GM04504 (cell line): ENCODE measurements at places on chromosomes 3 and 15.

DNA sequence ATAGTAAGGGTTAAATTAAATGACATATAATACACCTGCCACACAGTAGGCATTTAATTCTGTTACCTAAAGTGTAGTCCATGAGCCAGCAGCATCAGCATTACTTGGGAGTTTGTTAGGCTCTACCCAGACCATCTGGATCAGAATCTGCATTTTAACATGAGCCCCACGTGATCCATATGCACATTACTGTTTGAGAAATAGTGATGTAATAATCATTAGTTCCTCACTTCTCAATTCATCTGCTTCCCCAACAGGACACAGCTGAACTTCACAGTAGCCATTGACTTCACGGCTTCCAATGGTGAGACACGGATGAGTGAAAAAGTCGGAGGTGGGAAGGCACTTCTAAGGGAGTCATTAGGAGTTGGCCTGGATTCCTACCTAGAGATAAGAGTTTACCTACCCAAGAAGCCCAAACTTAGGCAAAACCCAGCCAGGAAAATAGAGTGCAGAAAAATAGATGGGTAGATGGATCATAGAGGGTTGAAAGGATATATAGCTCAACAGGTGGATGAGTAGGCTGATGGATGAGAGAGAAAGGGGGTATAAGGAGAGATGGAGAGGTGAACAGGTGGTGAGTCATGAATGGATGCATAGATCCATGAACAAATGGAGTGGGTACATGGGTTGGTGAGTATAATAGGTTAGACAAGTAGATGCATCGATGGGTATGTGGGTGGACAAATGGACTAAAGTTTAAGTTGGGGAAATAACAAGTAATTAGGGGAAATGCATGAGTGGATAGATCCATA is 13.3 kb downstream of the CPNE9 start:
- no peak for DNase-seq

- DNase-seq, result no peak
These were observed 25.7 kb downstream of the PARP16 start for GRCh38 chr15:65260968-65261367.

DNA sequence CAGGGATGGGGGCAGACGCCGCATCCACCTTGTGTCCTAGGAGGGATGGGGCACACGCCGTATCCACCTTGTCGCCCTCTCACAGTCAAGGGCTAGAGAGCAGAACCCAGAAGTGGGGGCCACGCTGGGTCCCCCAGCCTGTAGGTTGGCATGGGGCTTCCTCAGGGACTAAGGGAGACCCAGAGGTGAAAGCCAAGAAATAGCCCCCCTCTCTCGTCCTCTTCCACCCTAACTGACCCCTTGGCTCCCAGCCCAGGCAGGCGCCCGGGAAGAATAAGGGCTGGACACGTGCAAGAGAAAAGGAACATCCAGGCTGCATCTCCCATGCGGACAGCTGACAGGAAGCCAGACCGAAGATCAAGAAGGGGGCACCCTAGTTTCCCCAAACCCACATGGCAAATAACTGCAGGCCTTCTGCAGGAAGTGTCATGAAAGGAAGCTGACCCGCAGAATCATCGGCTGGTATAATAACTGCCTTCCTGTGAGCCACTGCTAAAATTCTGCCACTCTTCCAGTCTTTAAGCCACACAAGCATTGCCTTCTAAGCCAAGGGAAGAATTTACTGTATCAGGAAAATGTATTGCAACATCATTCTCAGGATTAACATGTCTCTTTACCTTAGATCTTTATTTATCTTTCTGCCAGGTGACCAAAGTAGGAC is 38.5 kb upstream of the TFRC start:
- no peak for DNase-seq

GRCh38 chr15:54836052-54836795 is 360.5 kb downstream of the RSL24D1 start:
- no peak for DNase-seq

- DNase-seq, result no peak
These were observed 34.6 kb downstream of the CRABP1 start for GRCh38 chr15:78374436-78375393.

DNA sequence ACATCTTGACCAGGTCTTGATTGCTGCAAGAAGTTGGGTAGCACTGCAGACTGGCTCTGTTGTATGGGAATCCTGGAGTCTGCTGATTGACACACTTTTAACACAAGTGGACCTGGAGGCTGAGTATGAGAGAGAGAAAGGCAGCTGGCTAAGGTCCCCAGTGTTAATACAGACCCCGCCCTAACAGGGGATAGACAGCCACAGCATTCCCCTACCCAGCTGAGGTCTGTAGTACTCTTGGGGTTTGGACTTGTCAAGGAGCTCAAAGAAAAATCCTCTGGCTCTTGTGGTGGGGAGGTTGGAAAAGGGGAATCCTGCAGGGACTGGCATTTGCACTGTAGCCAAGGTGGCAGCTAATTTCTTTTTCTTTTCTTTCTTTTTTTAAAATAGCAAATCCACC is 192.7 kb downstream of the ZNF621 start:
- no peak for DNase-seq

DNA sequence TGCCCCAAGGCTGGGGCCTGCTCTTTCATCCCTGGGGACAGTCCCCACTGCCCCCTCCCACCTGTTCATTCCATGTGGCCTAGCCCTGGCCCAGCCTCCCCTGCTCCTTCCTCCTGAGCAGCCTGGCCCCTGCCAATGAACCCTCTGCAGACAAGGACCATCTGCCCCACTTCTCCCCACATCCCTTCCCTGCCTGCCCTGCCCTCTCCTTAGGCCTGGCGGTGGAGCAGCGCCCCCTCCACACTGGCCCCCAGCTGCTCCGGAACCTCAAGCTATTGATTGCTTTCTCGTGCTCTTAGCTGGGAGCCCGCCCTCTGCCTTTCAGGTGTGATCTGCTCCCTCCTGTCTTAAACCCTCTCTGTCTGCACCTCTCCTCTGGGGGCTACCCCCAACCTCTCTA is 8.0 kb downstream of the PLXNA1 start:
- DNase-seq, result no peak

DNA sequence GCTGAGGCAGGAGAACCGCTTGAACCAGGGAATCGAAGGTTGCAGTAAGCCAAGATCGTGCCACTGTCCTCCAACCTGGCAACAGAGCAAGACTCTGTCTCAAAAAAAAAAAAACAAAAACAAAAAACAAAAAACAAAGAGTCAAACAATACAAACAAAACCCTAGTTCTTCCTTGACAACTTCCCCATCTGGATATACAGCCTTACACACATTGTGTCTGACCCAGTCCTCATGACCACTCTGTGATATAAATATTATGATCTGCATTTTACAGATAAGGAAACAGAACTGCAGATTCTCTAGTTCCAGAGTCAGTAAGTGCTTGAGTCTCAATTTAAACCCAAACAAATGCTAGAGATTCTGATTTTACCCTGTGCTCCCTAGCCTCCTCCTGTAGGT is 4.8 kb upstream of the ESYT3 start:
- DNase-seq, result no peak

- DNase-seq, result no peak
These were observed 149.0 kb downstream of the APBA2 start for GRCh38 chr15:29034593-29035335.

DNA sequence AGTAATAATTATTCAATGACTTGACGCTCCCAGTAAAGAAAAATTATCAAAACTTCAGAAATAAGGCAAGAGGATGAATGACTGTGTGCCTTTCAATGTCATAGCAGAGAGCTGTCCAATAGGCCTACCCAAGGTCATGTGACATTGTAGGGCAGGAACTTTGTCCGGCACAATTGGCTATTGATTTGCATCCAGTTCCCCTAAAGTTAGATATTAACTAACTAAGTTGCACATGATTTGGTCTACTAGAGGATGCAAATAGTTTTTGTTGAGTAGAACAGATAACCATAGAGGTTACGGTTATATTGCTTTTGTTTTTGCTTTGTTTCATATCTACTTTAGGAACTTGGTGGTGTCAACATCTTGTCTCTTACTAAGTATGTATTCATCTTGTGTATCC is 127.9 kb upstream of the PFN2 start:
- DNase-seq, result no peak

- peak; percentile 38 for DNase-seq
These were observed 36.7 kb upstream of the NDUFB4 start for GRCh38 chr3:120559242-120560061.

DNA sequence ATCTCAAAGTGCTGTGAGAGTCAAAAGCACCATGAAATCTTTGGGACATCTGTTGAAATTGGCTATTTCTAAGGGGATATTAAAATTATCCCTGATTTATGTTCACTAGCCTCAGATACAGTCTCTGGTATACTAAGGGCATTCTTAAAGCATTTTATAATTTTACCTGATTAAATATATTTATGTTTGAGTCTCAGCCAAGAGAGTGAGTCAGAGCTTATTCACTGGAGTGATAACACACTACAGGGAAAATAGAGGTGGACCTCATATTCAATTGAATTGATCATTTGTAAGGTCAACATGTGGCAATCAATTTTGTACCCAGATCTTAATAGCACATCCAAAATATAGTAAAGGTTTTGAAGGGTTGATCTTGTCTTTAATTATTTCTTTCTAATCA is 733.6 kb downstream of the EPHA3 start:
- DNase-seq, result no peak
